ENCODE measurements at places on chromosomes 16 and 17.

DNA sequence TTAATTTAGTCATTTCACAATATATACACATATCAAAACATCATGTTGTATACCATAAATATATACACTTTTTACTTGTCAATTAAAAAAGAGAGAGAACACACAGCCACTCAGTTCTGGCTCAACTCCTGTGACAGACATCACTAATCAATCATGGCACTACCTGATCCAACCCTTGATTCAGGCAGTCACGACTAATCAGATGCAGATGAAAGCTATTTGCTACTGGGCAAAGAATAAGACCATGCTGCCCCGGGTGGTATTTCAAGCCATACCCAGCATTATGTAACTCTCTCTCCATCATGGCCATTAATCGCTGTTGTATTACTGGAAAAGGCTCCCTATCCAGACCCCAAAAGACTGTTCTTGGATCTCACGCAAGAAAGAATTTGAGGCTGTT is 345.7 kb downstream of the HAPSTR1 start:
- DNase-seq: no peak

- no peak for DNase-seq
These were observed 326 bp downstream of the SRCIN1 start for GRCh38 chr17:38605411-38605840.

DNA sequence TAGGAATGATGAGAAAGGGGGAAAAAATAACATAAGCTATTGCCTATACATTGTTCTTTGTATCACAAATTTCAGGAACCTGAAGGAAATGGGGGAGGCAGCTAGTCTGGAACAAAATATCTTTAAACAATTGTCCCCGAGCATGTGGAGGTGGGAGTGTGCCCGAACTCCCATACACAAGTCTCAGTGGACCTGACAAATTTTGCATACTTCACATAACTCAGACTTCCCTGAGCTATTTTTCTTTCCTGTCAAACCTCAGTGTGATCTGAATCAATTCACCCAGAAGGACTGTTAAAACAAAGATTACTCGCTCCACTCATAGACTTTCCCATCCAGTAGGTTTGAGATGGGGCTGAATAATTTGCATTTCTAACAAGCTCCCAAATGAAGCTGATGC is 1.6 kb upstream of the XPO6 start:
- no peak for DNase-seq

GRCh38 chr17:55285340-55286301 is 20.9 kb downstream of the HLF start:
- no peak for DNase-seq

- no peak for DNase-seq
These were observed 177.5 kb downstream of the RBFOX3 start for GRCh38 chr17:79433379-79433778.

DNA sequence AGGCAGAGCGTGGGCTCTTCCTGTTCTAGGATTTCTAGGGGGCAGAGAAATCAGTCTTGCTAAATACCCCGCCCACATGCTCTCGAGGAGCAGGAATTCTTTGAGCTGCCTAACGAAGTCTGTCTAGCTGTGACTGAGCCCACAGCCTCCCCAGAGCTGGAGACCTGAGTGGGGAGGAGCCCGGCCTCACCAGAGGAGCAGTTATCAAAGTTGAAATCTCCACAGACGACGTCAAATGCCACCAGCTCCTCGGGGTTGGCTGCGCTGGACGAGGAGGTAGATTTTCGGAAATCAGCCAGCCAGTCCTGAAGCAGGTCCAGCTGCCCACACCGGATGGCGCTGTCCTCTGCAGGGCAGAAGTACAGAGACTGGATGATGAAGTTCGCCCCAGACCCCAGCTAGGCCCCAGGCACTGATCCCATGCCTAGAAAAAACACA is 53.8 kb downstream of the PRMT7 start:
- DNase-seq: no peak

GRCh38 chr17:39791111-39791992 is 53.6 kb downstream of the GRB7 start:
- DNase-seq: no peak

DNA sequence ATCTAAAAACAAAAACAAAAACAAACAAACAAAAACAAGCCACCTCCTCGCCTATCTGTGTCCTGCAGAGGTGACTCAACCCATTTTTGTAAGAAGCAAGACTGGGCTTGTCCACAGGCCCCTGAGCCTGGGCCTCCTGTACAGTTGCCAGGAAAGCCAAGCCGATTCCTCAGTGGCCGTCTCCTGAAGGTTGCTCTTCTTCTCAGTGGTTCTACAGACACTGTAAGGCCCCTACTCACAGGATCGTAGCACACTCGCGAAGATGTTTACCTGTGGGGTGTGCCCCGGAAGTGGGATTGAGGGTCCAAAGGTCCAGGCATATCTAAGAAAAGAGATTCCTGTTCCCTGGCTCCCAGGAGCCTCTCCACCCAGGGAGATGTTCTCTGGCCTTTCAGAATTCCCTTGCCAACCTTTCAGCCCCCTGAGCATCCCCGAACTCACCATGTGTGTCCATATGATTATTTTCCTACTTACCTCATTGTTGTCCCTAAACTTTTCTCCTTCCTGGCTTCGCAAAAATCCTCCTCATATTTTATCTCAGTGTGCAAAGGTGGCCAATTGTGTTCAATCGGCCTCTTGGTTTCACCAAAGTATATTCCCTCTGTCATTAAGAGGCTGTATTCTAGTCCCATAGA is 7.5 kb upstream of the CES3 start:
- no peak for DNase-seq

- DNase-seq: no peak
These were observed 761.6 kb upstream of the RBFOX1 start for GRCh38 chr16:6571044-6571443.

DNA sequence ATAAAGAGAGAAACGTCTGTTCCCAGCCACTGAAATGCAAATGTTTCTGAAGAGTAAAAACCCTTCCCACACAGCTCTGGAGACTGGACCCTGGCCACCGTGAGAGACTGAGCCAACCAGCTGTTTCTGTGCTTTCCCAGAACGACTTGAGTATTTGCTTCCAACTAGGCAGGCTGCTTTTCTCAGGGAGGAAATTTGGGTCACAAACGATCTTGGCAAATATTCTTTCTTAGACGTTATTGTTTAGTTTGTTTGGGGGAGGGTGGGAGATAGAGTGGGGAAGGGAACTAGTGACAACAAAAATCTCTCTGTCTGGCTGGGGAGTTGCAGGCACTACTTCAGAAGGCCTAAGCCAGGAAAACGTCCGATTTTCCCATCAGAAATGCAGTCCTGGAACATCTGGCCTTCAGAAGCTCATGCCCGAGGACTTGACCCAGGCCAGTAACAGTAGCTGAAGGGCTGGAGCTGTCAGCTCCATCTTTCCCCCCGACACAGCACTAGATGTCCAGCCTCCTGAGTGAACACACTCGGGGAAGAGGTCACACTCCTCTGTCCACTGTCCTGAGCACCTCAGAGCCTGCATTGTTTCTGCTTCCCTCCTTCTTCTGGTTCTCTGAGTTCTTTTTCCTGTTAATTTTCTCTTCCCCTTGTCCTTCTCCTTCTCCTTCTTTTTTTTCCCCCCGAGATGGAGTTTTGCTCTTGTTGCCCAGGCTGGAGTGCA is 4.0 kb downstream of the CCDC92B start:
- no peak for DNase-seq

DNA sequence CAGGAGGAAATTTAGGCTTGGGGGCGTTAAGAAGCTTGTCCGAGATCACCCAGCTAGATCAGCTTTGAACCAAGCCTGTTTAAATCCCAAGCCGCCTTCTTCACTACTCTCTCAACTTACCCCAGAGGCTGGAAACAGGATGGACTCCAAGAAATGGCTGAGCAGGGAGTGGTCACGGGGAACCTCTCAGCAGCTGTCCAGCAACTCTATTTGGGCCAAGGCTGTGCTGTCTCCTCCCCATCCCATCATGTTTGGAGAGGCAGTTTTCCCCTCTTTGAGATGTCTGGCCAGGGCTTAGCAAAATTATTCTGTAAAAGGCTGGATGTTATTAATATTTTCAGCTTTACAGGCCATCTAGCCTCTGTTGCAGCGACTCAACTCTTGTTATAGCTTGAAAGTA is 305.7 kb downstream of the RBFOX1 start:
- no peak for DNase-seq

GRCh38 chr17:48107137-48108055 is at the start of gene SNX11:
TSS of gene SNX11 (plus strand) at chr17:48107766. CDS start at chr17:48112044, 4,278 bp downstream.
- DNase-seq: peak; percentile 90

GRCh38 chr17:72687886-72688285 is 404.6 kb downstream of the SLC39A11 start:
- no peak for DNase-seq

- no peak for DNase-seq
These were observed 674.0 kb upstream of the SOX9 start for GRCh38 chr17:71446645-71447437.

GRCh38 chr17:29633886-29634285 is 11.2 kb upstream of the CORO6 start:
- DNase-seq: no peak

DNA sequence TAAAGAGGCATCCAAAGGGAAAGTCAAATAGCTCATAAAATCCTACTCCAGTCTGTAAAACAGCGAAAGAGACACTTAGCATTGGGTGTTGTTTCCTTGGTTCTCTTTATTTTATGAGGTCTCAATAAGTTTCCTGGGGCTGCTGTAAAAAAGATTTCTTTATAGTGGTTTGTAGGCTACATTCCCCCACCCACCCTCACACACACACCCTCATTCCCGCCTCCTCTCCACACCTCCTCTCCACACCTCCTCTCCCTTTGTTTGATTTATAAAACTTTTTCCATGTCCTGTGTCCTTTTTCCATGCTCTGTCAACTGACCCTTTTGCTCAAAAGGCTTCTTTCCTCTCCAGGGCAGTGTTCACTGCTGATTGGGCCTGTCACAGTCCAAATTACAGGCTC is 178.9 kb upstream of the SOX9 start:
- no peak for DNase-seq

DNA sequence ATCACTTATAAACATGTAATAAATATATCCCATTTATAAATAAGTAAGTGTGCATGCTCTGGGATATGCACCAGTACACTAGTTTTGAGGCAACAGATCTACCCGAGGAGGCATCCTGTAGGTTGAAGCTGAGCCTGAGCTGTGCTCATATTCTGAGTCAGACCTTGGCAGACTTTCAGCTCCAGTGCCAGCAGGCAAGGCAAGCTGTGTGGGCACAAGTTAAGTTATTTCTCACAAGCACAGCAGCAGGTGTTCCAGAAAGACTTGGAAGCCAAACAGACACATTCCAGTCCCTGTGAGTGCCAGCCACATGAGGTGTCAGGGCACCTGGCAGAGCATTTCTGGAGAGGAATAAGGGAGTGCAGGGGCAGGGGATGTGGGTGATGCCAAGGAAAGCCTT is 1.3 kb upstream of the CLEC19A start:
- no peak for DNase-seq

DNA sequence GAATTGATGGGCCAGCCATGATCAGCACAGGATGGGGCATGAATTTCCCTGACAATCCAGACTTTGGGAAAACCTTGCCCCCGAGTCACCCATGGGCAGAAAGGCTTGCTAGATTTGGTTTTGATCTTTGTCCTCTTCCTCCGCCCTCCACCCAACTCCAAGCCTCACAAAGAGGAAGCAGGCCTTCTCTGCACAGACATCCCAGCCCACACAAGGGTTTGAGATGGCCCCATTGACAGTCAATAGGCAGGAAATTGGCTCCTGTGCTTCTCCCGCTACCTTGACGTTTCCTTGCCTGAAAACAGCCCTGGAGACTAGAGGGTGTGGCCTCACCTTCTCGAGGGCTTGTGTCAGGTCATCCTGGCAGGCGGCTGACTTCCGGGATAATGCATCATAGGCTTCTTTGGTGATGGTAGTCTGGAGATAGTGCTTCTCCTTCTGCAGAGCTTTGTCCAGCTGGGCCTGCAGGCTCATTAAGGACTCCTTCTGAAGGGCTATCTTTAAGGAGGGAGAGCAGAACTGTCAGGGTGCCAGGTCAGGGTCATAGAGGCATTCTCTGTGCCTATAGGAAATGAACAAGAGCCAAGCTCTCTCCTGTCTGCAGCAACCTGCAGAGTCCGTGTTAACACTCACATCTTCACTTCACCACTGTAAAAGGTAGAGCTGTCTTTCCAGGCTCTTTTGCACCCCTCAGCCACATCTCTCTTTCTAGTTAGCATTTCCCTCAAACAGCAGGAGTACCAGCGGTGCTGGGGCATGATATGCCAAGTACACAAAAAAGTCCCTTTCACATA is 32.2 kb downstream of the DHX38 start:
- DNase-seq: no peak

DNA sequence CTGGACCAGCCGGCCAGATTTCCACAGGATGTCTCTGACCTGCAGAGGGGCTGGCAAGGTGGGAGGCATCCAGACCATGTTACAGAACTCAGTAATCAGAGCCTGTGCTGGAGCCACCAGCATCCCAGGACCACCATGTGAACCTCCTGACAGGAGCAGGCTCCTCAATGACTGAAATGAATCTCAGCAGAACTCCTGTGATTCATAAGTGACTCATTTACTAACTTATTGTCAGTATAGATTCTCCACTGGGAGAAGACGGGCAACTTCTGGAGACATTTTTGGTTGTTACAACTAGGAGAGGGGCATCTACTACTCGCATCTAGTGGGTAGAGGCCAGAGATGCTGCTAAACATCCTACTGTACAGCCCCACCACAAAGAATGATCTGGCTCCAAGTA is 3.1 kb upstream of the WWOX start:
- no peak for DNase-seq

DNA sequence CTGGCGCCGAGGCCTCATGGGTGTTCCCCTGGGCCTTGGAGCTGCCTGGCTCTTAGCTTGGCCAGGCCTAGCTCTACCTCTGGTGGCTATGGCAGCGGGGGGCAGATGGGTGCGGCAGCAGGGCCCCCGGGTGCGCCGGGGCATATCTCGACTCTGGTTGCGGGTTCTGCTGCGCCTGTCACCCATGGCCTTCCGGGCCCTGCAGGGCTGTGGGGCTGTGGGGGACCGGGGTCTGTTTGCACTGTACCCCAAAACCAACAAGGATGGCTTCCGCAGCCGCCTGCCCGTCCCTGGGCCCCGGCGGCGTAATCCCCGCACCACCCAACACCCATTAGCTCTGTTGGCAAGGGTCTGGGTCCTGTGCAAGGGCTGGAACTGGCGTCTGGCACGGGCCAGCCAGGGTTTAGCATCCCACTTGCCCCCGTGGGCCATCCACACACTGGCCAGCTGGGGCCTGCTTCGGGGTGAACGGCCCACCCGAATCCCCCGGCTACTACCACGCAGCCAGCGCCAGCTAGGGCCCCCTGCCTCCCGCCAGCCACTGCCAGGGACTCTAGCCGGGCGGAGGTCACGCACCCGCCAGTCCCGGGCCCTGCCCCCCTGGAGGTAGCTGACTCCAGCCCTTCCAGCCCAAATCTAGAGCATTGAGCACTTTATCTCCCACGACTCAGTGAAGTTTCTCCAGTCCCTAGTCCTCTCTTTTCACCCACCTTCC is 7.9 kb downstream of the HIRIP3 start:
- DNase-seq: no peak

GRCh38 chr17:81483085-81483861 is 29.3 kb downstream of the ACTG1 start:
- DNase-seq: peak; percentile 53

Data from HL-60 (cell line).